Activated CD8-positive, alpha-beta memory T cell treated with anti-CD3 and anti-CD28 coated beads for 1 hour (primary cell): ENCODE measurements at places on chromosomes 4 and X.

DNA sequence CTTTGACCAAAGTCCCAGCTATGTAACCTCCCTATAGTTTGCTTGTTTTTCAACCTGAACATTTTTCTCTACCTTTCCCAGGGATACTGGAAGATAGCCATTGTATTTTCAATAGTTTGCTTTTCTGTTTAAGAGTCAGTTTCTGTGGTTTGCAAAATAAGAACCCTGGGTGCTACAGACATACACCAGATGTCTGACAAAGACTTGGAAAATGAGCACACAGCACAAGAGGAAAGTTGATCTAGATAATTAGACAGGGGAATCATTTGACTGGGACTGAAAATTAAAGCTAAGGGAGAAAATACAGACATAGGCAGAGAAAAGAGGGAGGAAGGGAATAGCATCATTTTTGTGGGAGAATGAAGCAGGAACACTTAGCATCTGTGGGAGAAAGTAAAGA, 218.3 kb upstream of the CNKSR2 start:
- DNase-seq: no peak

GRCh38 chr4:121306931-121307330, 73.9 kb downstream of the QRFPR start:
- DNase-seq: no peak

GRCh38 chr4:178823673-178824295, 1381.5 kb upstream of the AGA start:
- no peak for DNase-seq

DNA sequence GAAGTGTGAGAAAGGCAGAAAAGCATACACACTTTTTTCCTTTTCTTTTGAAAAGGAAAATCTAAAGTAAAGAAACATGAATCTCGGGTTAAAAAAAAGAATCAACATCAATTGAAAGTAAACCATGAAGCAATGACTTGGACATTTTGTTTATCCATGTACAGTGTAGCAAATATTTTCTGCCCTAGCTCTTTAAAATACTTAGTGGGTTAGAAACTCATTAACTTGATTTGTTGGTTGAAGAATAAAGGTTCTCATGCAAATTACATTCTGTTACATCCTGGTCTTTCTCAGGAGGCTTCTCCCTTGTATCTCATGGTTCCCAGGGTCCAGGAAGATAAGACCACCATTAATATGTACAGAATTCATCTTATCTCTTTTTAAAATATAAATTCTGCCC, 9.0 kb upstream of the MEPE start:
- no peak for DNase-seq

DNA sequence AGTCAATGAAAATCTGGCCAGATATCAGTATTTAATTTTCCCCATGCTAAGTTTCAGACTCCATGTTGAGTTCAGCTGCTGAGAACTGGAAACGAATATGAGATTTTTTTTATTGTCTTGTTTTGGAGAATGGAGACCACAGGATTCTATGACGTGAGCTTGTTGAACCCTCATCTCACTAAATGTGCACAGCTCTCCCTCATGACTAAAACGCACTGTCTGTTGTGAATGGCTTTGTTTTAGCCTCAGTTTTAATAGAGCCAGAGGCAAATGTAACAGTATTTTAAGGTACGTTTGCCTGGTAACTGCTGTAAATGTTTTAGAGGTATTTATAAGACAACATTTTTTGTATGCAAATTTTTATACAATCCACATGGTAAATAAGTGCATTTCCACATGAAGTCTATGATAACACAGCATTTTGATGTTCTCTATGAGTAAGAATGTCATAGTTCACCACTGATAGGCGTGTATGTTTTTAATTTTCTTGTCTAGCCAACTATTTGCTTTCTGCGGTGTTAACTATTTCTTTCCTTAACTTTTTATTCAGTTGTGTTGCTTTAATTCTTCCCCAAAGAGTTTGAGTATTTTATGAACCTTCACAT, 1159.3 kb upstream of the TENM3 start:
- DNase-seq: no peak

GRCh38 chr4:47752214-47752613, 85.7 kb downstream of the CORIN start:
- no peak for DNase-seq

GRCh38 chrX:20455001-20455400, 188.3 kb upstream of the RPS6KA3 start:
- DNase-seq: no peak

DNA sequence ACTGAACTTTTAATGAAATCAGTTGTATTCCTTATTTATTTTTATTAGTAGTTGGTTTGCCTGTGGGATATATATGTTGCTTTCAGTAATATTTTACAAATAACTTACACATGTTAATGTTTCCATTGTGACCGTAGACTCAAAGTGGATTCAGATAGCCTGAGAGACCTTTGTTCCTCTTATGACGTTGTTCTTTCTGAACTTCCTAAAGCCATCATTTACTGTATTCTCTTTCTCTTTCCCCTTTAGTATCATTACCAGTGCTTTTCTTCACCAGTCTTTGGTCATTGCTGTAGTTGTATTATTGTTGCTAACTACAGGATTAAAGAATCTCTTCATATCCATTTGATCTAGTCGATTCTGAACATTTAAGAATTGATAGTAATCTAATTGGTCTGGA, 4.3 kb downstream of the STIM2 start:
- DNase-seq: no peak

DNA sequence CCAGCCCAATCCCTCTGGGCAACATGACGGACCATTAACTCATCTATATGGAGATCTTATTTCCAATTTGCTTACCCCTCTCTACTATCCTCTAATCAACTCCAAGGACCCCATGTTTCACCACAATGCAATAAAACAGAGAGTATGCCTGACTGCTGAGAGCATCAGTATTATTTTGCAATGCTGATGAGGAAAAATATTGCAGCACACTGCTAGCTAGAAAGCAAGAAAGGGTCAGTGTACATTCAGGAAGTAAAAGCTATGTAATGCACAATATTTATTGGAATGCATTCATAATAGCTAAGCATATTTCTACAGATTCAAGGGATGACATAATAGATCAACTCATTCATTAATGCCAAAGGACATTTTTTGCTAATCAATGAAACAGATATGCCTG, 33.2 kb downstream of the ARAP2 start:
- DNase-seq: no peak
